ENCODE measurements at places on chromosomes 1 and 21.

- DNase-seq = no peak
Observed at GRCh38 chr1:85849660-85850059, 141.4 kb upstream of the ZNHIT6 start.

DNA sequence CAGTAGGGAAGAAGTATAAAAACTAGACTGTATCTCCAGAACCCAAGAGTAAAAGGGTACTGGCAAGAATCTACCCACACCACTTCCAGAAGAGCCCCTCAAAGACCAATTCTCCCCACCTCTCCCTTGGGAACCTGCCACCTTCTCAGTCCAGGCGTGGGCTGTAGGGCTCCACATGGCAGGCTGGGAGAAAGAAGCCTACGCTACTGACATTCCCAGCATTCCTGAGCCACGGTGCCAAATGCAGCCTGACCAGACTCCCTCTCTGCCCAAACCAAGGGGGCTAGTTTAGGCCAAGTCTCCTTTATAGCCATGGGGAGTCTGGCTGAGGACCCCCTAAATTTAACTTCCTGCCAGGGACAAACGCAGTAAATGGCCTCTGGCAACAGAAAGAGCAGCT is 2.0 kb downstream of the UBE2Q1 start:
- DNase-seq = no peak

DNA sequence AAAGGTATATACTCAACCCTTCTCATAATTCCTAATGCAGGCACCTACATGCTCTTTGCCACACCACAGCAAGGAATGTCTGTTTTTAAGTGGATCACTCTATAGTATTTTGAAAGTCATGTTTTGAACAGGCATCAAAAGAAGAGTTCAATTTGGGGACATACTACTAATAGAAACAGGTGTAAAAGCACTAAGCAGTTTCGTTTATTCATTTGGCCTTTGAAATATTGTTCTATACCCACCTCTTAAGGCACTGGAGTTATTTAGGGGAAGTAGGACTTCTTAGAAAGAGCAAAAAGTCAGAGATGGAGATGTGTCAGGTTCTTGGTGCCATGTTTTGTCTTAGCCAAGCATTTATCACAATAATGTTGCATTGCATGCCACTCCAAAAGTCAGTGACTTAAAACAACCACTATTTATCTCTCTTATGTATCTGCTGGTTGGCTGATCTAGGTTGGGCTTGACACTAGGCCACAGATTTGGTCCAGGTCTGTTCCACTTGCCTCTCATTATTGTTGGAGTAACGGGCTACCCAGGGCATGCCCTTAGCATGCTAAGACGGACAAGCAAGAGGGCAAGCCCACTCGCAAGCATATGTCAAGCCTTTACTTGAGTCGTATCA is 107.5 kb downstream of the RGL1 start:
- no peak for DNase-seq

DNA sequence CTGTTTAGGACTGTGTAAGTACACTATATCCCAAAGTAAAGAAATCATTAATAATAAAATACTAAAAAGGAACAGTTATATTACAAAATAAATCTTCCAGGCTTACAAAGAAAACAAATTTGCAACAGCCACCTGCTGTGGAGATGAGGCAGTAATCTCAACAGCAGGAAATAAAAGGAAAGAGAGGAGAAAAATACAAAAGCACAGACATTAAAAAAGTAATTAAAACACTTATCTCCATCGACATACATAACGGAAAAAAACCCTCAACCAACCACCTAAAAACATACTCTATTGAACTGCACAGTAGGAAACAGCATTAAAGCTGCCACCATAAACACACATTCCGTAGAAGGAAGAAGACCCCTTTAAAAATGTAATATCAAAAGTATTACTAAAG is 317.6 kb downstream of the DPYD start:
- no peak for DNase-seq

DNA sequence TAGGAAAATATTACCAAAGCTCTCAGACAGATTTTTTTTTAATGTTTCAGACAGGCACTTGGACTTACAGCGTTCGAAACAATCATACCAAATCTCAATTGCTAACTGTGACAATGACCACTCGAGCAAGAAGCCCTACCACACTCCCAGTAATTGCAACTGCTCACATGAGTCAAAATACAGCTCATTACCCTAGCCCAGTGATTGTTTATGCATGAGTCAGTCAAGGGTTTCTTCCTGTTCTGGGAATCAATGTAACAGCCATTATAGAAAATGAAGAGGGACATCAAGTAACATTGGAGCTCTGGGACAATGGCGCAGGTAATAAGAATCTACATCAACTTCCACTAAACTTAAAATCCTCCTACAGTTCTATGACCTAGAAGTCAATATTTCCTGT is 56.1 kb upstream of the SH3GLB1 start:
- DNase-seq = no peak

- DNase-seq = no peak
Observed at GRCh38 chr1:45266151-45266801, 59.9 kb upstream of the ZSWIM5 start.

- DNase-seq = no peak
Observed at GRCh38 chr1:19648239-19648638, 4.1 kb downstream of the NBL1 start.
